Naive thymus-derived CD4-positive, alpha-beta T cell (primary cell): ENCODE measurements at places on chromosomes 3 and 15. TPM values are rescaled to one million over a fixed set of nuclear protein-coding genes. Genes with fewer than 3 reads are reported as not detected.

DNA sequence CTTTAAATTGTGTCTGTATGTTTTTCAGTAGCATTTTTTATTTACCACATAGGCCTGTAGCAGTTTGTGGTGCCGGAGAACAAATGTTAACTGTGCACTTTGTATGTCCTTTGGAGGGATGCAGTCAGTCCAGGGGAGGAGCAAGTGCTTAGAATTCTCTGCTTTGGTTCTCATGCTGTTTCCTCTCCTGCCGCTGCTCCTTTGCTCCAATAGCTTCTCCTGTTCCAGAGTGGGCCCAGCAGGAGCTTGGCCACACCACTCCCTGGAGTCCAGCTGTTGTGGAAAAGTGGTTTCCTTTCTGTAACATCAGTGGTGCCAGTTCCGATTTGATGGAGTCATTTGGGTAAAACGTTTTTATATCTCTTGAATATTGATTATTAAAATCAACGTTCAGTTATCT, 16.6 kb downstream of the TICRR start:
- no peak overlapping the region for H3K4me3 ChIP-seq
- DNase-seq = no peak
- H3K27ac ChIP-seq = no peak overlapping the region
- H3K36me3 ChIP-seq = no peaks in the 10 kb centered on the region

GRCh38 chr15:64144192-64144564, 7.4 kb upstream of the SNX22 start:
- no peak overlapping the region for H3K4me3 ChIP-seq
- no peak overlapping the region for H3K27ac ChIP-seq
- no peaks in the 10 kb centered on the region for H3K36me3 ChIP-seq
- no peaks in the 10 kb centered on the region for H3K27me3 ChIP-seq
- no peak for DNase-seq

- no peaks in the 10 kb centered on the region for H3K36me3 ChIP-seq
- no peak overlapping the region for H3K27ac ChIP-seq
- no peak overlapping the region for H3K4me3 ChIP-seq
- H3K27me3 ChIP-seq = no peaks in the 10 kb centered on the region
These were observed 160.5 kb downstream of the KLF13 start for GRCh38 chr15:31486906-31487695.

- H3K4me1 ChIP-seq = no peaks in the 10 kb centered on the region
- H3K27ac ChIP-seq = no peak overlapping the region
- H3K4me3 ChIP-seq = no peak overlapping the region
- peaks cover 2% of the 10 kb centered on the region for H3K27me3 ChIP-seq
- H3K36me3 ChIP-seq = no peaks in the 10 kb centered on the region
These were observed 44.8 kb upstream of the HACD2 start for GRCh38 chr3:123629747-123630047.

DNA sequence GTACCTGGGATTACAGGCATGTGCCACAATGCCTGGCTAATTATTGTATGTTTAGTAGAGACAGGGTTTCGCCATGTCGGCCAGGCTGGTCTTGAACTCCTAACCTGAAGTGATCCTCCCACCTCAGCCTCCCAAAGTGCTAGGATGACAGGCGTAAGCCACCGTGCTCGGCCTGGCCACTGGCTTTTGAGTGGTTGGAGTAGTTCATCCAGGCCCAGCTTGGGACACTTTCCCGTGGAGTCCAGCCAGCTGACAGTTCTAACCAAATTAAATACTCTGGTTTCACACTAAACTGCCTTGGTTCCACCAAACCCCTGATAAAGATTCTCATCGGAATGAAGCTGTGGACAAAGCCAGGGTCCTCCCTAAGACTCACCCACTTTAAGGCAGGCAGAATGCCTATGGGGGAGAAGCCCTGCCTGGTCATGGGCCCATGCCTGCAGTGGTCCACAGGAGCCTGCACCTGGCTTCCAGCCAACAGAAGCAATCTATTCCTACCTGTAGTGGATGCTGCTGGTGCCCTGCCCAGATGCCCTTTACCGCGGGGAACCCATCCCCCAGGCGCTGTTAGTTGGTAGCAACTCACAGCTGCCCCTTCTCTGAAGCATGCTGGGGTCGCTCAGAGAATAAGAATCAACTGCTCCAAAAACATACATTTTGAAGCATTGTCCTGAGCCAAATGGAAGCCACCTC, 5.2 kb upstream of the SLC28A1 start:
- H3K27ac ChIP-seq = no peak overlapping the region
- H3K4me3 ChIP-seq = no peak overlapping the region
- no peaks in the 10 kb centered on the region for H3K36me3 ChIP-seq
- H3K27me3 ChIP-seq = no peaks in the 10 kb centered on the region
- no peak for DNase-seq

- no peaks in the 10 kb centered on the region for H3K4me1 ChIP-seq
- no peak overlapping the region for H3K4me3 ChIP-seq
- H3K36me3 ChIP-seq = no peaks in the 10 kb centered on the region
- H3K27ac ChIP-seq = no peak overlapping the region
These were observed 86.7 kb downstream of the RPLP1 start for GRCh38 chr15:69539345-69539744.

GRCh38 chr3:28191363-28191762, 50.1 kb upstream of the CMC1 start:
- no peaks in the 10 kb centered on the region for H3K4me1 ChIP-seq
- H3K27ac ChIP-seq = no peak overlapping the region
- DNase-seq = no peak
- no peak overlapping the region for H3K4me3 ChIP-seq
- no peaks in the 10 kb centered on the region for H3K27me3 ChIP-seq

Gene CDC25A
- 0.61 TPM for total RNA-seq

Gene ATP13A4
- total RNA-seq = 2.8 TPM
